ENCODE measurements at places on chromosomes 7 and 10. TPM values are rescaled to one million over a fixed set of nuclear protein-coding genes. Genes with fewer than 3 reads are reported as not detected.

GRCh38 chr10:8048281-8049008, 6.0 kb upstream of the GATA3 start:
- no peak overlapping the region for H3K4me3 ChIP-seq
- no peaks in the 10 kb centered on the region for H3K27me3 ChIP-seq
- peaks cover 31% of the 10 kb centered on the region for H3K4me1 ChIP-seq
- no peak overlapping the region for H3K27ac ChIP-seq

- peaks cover 3% of the 10 kb centered on the region for H3K36me3 ChIP-seq
- H3K4me1 ChIP-seq: peaks cover 21% of the 10 kb centered on the region
- peak overlapping the region; percentile 88 for H3K27ac ChIP-seq
- no peaks in the 10 kb centered on the region for H3K27me3 ChIP-seq
- DNase-seq: peak; percentile 88
These were observed 140.5 kb downstream of the PRKAG2 start for GRCh38 chr7:151736403-151736909.

ITPRID1 gene
- not detected for total RNA-seq

OR2A1 gene
- not detected for total RNA-seq

Data from psoas muscle (tissue), 8 donors.